ENCODE measurements at places on chromosomes 6 and 20.

GRCh38 chr20:62953839-62954703 lies 1.6 kb downstream of the SLC17A9 start:
- peak; percentile 83 for DNase-seq

GRCh38 chr6:11207199-11207968 lies 25.1 kb downstream of the NEDD9 start:
- DNase-seq = no peak

- DNase-seq = no peak
Observed at GRCh38 chr20:26347396-26347795, 650.7 kb upstream of the ZNF337 start.

DNA sequence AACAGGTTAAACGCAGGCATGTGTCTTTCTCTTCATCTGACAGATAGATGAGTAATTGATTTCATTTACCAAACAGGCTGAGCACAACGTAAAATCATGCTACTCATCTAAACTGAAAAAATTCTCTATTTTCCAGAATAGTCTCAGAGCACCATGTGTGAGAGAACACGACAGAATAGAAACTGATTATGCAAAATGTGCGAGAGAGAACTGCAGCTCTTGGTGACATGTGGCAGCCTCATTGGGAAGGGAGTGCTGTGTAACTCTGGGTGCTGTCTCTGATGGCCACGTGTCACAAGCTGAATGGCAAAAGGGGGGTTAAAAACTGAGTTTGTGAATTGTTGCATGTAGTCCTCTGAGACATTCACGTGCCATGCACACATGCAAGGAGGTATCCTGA lies 143.7 kb upstream of the ATXN1 start:
- DNase-seq = no peak

DNA sequence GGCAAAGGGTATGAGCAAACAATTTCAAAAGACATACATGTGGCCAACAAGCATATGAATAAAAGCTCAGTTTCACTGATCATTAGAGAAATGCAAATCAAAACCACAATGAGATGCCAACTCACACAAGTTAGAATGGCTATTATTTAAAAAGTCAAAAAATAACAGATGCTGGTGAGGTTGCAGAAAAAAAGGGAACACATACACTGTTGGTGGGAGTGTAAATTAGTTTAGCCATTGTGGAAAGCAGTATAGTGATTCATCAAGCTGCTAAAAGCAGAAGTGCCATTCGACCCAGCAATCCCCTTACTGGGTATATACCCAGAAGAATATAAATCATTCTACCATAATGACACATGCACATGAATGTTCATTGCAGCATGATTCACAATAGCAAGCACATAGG lies 6.7 kb upstream of the KHDC1L start:
- DNase-seq = no peak

DNA sequence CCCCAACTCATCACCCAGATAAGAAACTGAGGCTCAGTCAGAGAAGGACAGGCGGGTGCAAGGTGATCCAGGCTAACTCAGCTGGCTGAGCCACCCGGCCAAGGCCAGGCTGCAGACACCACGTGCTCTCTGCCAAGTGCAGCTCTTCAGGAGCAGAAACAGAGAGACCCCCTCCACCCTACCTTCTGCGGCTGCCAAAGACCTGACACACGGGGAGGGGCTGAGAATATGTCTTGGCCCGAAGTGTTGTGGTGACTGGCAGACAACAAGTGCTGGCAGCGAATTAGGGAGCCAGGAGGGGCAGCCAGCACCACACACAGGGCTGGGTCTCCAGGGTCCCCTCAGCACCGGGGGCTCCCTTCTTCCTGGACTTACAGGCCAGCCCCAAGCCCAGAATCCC lies 22.5 kb downstream of the PREX1 start:
- no peak for DNase-seq

Measured in CD4-positive, alpha-beta T cell treated with Interleukin-1 beta for 1 hour (primary cell).